Mammary microvascular endothelial cell (primary cell): ENCODE measurements at places on chromosomes 1 and 21. TPM values are rescaled to one million over a fixed set of nuclear protein-coding genes. Genes with fewer than 3 reads are reported as not detected.

The ZNF678 gene
- total RNA-seq: 4.7 and 5.0 TPM in 2 replicates

The CDK11A gene
- total RNA-seq: 6.4 and 11.1 TPM in 2 replicates

The NHLH1 gene
- total RNA-seq: 0.13 TPM in 1 of 2 replicates, not detected in the other

The S100A2 gene
- total RNA-seq: 1.5 and 2.0 TPM in 2 replicates

The ZNF326 gene
- total RNA-seq: 4.1 and 4.2 TPM in 2 replicates

The CDC7 gene
- total RNA-seq: 9.1 and 9.5 TPM in 2 replicates

The GBP5 gene
- total RNA-seq: 0.27 and 0.84 TPM in 2 replicates

The RPE65 gene
- total RNA-seq: not detected in 2 replicates

The MATN1 gene
- total RNA-seq: not detected in 2 replicates

The A3GALT2 gene
- total RNA-seq: not detected in 2 replicates

The PLPPR4 gene
- total RNA-seq: 0.10 TPM in 1 of 2 replicates, not detected in the other
